Hippocampal formation (tissue), 2 donors: ENCODE measurements at places on chromosomes 12 and 14.

GRCh38 chr12:32448586-32448985 is 49.2 kb downstream of the FGD4 start:
- no peak for DNase-seq

- no peak for DNase-seq
Measured at GRCh38 chr14:32692441-32692840, 246.2 kb upstream of the NPAS3 start.

DNA sequence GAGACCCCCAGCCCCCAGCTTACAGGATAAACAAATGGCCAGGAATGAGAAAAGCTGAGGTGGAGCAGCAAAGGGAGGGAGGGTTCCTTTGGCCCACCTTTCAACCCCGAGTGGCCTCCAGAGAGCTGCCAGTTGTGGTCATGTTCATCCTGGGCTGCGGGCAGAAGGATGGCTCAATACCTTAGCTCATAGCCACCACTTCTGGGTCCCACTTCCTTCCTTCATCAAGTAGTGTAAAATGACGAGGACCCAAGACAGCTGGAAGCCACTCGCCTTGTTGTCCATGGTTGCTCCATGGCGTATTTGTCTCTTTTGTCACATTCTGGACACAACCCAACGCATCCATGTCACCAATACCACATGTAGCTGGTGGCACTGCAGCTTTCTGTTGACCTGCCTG is 24.2 kb downstream of the CRACR2A start:
- DNase-seq: no peak

GRCh38 chr12:82149045-82149444 is 209.1 kb downstream of the CCDC59 start:
- no peak for DNase-seq

GRCh38 chr14:87575378-87575777 is 417.6 kb downstream of the GALC start:
- DNase-seq: no peak

DNA sequence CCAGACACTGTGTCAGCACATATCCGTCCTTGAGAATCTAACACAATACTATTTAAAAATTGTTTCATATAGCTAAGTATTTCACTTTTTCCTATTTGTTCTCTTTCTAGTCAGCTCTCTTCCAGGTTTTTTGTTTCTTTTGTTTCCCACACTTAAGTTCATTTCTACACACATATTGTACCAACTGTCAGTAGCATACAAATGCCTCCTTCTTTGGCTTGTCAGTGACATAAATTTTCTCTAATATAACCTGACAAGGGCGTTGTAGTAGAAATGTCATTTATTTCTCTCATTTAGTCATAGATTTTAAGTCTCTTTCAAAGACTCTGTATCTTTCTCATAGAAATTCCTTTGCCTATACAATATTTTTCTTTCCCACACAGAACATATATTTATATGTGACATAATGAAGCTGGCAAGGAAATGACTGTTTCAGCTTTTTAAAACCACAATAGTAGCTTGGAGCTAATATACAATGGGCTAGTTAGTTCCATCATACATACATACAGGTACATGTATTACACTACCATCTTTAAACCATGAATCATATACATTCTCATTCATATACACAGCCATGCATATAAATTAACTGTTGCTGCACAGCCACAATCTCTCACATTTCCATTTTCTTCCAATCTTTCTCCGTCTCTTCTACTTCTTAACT is 42.3 kb upstream of the EPS8 start:
- no peak for DNase-seq

DNA sequence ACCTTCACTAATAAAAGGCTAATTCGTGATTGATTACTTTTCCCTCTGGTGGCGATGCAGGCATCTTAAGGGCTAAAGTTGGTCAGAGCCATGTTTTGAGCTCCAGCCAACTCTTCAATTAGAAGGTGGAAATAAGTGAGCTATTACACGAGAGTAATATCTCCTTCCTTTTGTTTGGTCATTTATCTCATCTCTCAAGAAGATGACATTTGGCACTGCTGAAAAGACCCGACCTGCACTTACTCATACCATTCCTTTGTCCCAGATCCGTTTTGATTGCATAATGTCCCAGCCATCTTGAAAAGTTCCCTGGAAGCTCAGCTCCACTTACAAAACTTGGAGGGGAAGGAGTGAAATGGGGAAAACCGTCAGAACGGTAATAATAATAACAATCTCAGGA is 316.2 kb downstream of the VRK1 start:
- DNase-seq: no peak

- DNase-seq: no peak
Measured at GRCh38 chr12:2168808-2169207, 116.0 kb downstream of the CACNA1C start.

DNA sequence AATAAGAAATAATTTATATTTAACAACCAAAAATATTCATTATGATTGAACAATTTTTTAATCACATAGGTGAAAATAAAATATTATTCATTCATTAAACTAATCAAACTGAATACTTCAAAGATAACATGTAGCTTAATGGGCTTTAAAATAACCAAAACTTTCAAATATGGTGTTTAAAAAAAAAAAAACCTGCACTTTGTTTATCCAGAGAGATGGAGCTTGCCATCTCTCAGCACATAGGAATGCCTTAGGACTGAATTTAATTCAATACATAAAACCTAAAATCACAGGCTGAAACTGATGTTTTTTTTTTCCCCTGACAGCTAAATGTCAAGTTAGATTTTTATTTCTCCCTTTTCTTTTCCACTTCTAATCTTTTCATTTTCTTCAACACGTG is 14.4 kb upstream of the CCER1 start:
- no peak for DNase-seq

- no peak for DNase-seq
Measured at GRCh38 chr12:122963941-122964265, 2.4 kb downstream of the ABCB9 start.

DNA sequence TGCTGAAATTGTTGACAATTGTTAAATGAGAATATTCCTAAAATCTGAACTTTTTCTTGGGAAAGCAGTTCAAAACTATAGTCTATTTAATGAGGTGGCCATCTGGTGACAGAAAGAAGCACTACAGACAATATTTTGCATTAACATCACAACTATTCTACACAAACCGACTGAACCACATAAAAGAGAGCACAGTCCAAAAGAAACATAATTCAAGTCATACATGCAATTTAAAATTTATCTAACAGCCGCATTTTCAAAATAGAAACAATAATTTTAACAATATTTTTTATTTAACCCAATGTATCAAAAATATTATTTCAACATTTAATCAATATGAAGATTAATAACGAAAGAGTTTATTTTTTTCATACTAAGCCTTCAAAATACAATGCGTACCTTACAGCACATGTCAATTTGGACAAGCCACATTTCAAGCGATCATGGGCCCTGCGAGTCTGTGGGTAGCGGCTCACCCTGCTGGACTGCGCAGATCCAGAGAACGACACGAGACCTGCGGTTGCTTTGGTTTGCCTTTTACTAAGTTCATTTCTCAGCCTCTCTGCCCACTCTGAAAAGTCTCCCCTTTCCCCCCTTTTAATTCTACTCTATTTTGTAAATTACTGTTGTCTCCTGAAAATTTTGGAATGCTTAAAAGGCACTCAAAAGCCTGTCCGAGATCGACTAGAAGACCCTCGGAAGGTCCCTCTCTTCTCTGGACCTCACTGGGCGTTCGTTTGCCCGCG is 947 bp upstream of the LRRC9 start:
- DNase-seq: peak; percentile 58

DNA sequence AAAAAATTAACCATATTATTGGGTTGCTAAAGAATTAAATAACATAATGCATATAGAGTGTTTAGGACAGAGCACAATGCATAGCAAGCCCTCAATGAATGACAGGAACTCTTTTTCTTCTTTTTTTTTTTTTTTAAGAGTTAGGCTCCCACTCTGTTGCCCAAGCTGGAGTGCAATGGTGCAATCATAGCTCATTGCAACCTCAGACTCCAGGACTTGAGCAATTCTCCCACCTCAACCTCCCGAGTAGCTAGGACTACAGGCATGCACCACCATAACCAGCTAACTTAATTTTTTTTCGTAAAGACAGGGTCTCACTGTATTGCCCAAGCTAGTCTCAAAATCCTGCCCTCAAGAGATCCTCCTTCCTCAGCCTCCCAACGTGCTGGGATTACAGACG is 20.5 kb upstream of the MTERF2 start:
- DNase-seq: no peak

- DNase-seq: no peak
Measured at GRCh38 chr12:94290353-94290752, 142.0 kb downstream of the PLXNC1 start.

- DNase-seq: no peak
Measured at GRCh38 chr12:48061938-48062719, 43.8 kb downstream of the SENP1 start.

- DNase-seq: no peak
Measured at GRCh38 chr14:23636317-23637211, at the start of gene DHRS2. Gene DHRS2, plus strand, starts transcription at chr14:23636364. Its CDS starts 2,501 bp downstream, at chr14:23638865.

- DNase-seq: peak; percentile 55
Measured at GRCh38 chr14:53027041-53027440, 76.2 kb upstream of the FERMT2 start.

DNA sequence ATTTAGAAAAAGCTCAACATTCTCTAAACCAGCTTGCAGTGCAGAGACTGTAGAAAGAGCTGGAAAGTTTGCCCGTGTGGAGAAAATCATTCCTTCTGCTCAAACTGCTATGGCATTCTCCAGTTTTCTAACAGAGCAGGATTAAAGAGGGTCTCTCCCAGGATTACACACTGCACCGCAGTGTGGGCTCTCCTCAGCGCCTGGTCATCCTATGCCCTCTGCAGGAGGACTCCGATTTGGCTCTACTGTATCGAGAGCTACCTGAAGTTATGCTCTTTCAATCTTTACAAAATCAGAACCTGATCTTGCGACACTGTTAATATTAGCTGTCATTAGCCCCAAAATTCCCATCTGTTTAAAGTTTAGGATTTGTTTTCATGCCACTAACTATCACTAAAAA is 33.0 kb downstream of the BHLHE41 start:
- no peak for DNase-seq

DNA sequence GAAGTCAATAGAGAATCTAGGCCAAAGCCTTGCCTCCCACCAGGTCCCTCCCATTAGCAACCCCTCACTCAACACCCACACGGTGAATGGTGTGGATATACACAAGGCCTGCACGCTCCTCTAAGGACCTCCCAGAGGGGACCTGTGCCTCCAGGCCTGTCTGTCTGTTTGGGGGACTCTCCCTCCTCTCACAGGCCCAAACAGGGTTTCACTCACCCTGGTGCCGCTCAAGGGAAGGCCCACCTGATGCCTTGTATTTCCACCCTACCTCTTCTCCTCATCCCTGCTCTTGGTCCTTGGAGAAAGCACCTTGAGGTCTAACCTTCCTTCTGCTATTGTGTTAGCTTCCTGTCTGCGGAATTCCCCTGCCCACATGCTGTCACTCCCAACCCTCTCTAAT is 4.4 kb downstream of the SDR9C7 start:
- no peak for DNase-seq

GRCh38 chr12:112214064-112214463 is 88.7 kb downstream of the TRAFD1 start:
- no peak for DNase-seq
